ENCODE measurements at places on chromosomes 16 and 17. TPM values are rescaled to one million over a fixed set of nuclear protein-coding genes. Genes with fewer than 3 reads are reported as not detected.

ARL6IP1 gene
- total RNA-seq, result 503 TPM

CAPNS2 gene
- total RNA-seq, result 0.13 TPM

MGRN1 gene
- total RNA-seq, result 22.6 TPM

PIK3R6 gene
- total RNA-seq, result not detected

NIP7 gene
- 22.7 TPM for total RNA-seq

MEOX1 gene
- total RNA-seq, result 1.0 TPM

MARVELD3 gene
- 0.51 TPM for total RNA-seq

KCNH4 gene
- 0.13 TPM for total RNA-seq

DUS2 gene
- 22.5 TPM for total RNA-seq

RAI1 gene
- 6.0 TPM for total RNA-seq

KRTAP17-1 gene
- not detected for total RNA-seq

COX4I1 gene
- 506 TPM for total RNA-seq

KCNH6 gene
- under 0.01 TPM for total RNA-seq

TAC4 gene
- total RNA-seq, result not detected
